ENCODE measurements at places on chromosomes 1 and 21. TPM values are rescaled to one million over a fixed set of nuclear protein-coding genes. Genes with fewer than 3 reads are reported as not detected.

Gene RAP1GAP
- 0.94 TPM for total RNA-seq

Gene ROR1
- total RNA-seq = 5.9 TPM

Gene SERPINC1
- total RNA-seq = not detected

Gene S100A2
- 24.8 TPM for total RNA-seq

Gene SAMD13
- total RNA-seq = 0.94 TPM

- DNase-seq = peak; percentile 94
Measured at GRCh38 chr1:172638885-172639831, 19.7 kb upstream of the FASLG start.

DNA sequence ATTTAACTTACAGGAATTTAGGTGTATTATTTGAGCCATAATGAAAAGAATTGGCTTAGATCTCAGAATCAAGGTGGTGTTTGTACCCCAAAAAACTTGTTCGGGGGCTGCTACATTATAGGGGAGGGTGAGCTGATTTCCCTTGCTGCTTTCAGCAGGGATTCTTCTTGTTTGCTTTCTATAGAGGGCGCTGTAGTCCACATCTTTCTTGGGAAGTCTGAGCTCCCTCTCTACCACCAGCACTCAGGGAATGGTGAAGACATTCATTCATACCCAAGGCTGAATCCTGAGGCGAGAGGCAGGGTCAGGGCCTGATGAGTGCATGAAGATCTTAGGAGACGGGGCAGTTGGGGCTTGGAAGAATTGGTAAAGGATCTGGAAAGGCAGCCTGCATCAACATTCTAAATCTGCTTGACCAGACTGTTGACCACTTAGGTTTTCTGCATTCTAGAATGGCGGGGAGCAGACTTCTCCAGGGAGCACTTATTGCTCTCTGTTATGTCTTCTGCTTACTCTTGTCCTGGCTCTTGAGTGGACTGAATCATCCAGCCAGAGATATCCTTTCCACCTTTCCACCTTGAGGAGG is 18.9 kb downstream of the SPATA46 start:
- DNase-seq = peak; percentile 1

DNA sequence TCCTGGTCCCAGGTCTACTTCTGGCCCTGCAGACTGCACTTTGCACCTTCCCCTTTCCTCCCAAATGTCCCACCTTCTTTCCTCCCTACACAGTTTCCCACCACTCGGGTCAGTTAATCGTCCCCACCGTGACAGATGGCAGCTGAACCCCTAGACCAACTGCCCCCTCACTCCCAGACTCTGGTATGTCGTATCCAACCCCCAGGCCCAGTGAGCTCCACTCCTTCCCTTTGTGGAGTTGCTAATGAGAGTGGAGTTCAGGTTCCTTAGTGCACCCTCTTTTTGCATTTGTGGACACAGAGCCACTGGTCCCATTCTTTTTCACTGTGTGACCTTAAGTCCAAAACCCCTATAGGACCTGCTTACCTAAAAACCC is 1.8 kb downstream of the MAN1C1 start:
- DNase-seq = no peak

- DNase-seq = no peak
Measured at GRCh38 chr1:226475142-226475511, 67.2 kb upstream of the PARP1 start.

- DNase-seq = no peak
Measured at GRCh38 chr1:27391511-27392095, 819 bp upstream of the GPR3 start.

- no peak for DNase-seq
Measured at GRCh38 chr1:8238141-8239038, 79.5 kb upstream of the SLC45A1 start.

Data from epithelial cell of proximal tubule (primary cell).